Forelimb muscle (tissue), 1 donor: ENCODE measurements at places on chromosomes 13 and 19.

GRCh38 chr13:22198641-22199217, 527.9 kb downstream of the FGF9 start:
- no peak for DNase-seq

GRCh38 chr19:20278342-20278741, 111.3 kb downstream of the ZNF486 start:
- peak; percentile 9 for DNase-seq

GRCh38 chr19:5345895-5346386, 5.3 kb upstream of the PTPRS start:
- no peak for DNase-seq

DNA sequence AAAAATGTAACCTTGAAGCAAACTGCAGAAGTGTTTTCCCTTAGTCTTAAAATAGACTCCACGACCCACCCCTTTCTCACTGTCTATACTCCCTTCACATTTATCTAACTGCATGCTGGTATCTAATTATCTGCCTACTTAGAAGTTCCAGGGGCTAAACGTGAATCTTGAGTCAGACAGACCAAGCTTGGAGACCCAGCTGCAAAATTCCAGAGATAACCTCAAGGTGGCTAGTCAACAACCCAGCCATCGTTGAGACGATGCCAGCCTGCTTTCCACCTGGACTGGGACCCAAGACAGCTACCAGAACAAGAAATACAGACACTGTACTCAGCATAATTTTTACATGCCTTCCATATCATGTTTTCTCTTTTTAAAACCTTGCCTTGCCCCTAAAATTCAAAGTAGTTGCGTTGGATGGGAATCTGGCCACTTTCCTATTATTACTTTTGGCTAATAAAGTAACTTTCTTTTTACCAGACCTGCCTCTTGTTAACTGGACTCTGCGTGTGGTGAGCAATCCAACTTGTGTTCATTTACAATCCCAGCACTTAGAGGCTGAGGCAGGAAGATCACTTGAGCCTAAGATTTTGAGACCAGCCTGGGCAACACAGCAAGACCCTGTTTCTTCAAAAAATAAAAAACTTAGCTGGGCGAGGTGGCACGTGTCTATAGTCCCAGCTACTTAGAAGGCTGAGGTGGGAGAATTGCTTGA, 82.3 kb downstream of the CDADC1 start:
- DNase-seq = no peak

DNA sequence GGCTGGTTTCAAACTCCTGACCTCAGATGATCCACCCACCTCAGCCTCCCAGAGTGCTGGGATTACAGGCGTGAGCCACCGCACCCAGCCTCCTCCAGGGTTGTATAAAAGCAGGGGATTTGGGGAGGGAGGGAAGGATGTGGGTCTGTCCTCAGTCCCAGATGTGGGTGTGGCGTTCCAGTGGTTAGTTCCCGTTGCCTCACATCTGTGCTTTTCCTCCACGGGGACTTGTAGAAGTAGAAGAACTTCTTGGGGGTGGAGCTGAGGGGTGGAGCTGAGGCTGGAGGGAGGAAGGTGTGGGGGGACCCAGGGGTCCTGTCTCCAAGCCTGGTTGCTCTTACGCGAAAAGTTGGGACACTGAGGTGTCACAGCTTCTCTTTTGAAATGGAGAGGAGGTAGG, 514 bp upstream of the MCEMP1 start:
- DNase-seq = no peak

- no peak for DNase-seq
These were observed 1.5 kb upstream of the GADD45B start for GRCh38 chr19:2474232-2475017.
